ENCODE measurements at places on chromosomes 3 and 15.

DNA sequence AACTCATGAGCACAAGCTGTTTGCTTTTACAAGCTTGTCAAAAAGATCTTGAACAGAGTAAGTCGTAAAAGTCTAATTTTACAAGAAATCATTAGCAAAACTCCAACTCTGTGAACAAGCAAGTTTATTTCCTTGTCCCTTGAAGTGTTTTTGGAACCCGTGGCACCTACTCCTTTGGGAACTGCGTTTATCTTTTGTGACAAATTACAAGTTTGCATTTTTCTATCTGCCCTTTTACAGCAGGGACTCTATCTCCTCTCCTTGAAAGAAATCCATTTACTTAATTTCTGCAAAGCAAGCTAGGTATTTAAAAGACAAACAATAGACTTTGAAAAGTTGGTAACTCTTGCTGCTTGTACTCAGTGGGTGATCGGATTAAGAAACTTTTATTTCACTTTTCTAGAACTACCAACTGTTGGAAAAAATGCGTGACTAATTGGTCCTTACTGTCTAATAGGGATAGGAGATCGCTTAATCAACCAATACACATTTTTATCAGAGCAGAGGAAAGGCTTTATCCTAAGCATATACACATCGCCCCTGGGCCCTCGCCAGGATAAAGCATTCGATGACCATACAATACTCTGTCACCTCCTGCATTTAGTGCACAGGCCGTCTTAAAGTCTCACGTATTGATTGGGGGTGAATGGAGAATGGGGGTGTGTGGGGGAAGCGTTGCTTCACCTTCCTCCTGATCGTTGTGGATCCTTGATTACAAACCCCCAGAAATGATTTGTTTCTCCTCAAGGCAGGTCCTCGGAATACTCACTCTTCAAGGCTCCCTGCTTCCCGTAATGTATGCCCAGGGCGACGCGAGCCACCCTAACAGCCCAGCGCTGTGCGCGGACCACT is 1.7 kb downstream of the PRTG start:
- H3K27me3 ChIP-seq: peaks cover 61% of the 10 kb centered on the region
- H3K4me3 ChIP-seq: no peak overlapping the region
- no peak for DNase-seq
- H3K27ac ChIP-seq: no peak overlapping the region
- H3K36me3 ChIP-seq: no peaks in the 10 kb centered on the region

GRCh38 chr3:186784820-186785494 is 1.6 kb downstream of the EIF4A2 start:
- peaks cover 59% of the 10 kb centered on the region for H3K36me3 ChIP-seq
- peak overlapping the region; percentile 97 for H3K4me3 ChIP-seq
- no peaks in the 10 kb centered on the region for H3K27me3 ChIP-seq
- DNase-seq: peak; percentile 39
- H3K4me1 ChIP-seq: peaks cover 34% of the 10 kb centered on the region

GRCh38 chr15:69502470-69503045 is 49.9 kb downstream of the RPLP1 start:
- no peak for DNase-seq
- H3K27ac ChIP-seq: no peak overlapping the region

DNA sequence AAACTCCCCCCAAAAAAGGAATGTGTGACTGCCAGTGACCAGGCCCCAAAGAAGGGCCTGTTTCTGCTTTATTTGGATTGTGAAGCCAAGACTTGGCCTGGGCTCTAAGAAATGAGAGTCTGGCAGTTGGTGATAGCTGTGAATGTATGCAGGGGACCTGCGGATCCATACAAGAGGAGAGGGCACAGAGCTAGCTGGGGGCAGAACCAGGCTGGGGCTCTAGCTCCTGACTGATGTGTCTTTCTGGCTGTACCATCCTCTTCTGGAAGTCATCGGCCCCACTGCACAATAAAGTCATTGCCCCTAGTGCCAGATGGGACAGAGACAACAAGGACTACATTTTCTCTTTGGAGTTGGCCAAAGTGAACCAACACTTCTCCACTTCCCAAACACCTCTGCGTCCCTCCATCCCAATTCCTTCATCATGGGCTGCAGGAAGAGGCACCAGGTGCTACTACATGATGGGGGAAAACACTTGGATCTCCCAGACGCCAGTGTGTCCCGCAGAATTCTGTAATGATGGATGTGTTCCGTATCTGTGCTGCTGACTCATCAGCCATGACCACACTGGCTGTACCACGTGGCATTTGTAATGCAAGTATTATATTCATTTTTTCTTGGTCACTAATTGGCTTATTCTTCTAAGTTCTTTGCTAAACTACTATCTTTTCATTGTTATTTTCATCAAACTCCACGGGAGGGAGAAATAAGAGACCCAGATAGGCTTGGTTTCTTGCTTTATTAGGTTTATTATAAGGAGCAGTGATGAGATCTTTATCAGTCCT is 1.7 kb upstream of the PLA2G4F start:
- H3K4me1 ChIP-seq: peaks cover 11% of the 10 kb centered on the region
- H3K36me3 ChIP-seq: peaks cover 33% of the 10 kb centered on the region
- peak; percentile 88 for DNase-seq
- H3K4me3 ChIP-seq: no peak overlapping the region

GRCh38 chr3:115398506-115398905 is 224.8 kb upstream of the GAP43 start:
- H3K27me3 ChIP-seq: no peaks in the 10 kb centered on the region
- no peak overlapping the region for H3K27ac ChIP-seq
- no peak for DNase-seq

DNA sequence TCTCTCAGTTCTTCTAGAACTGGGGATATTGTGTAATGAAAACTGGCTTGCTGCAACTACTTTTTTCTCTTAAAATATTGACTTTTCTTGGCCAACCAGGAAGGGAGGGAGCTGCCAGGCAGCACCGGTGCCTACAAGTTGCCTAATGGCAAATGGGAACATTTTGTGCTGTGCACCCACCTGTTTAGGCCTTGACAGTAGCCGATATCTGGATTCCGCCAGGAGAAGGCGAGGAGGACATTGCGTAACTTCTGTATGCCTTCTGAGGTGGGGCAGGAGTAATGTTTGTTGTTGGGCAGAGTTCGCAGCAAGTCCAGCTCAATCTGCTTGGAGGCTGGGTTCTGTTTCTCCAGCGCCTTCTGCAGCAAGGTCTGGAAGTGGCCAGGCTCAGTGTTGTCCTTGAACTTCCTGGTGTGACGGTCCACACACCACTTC is 64.9 kb downstream of the TBC1D2B start:
- DNase-seq: no peak
- H3K36me3 ChIP-seq: peaks cover 35% of the 10 kb centered on the region
- H3K4me1 ChIP-seq: peaks cover 7% of the 10 kb centered on the region
- H3K27ac ChIP-seq: no peak overlapping the region

DNA sequence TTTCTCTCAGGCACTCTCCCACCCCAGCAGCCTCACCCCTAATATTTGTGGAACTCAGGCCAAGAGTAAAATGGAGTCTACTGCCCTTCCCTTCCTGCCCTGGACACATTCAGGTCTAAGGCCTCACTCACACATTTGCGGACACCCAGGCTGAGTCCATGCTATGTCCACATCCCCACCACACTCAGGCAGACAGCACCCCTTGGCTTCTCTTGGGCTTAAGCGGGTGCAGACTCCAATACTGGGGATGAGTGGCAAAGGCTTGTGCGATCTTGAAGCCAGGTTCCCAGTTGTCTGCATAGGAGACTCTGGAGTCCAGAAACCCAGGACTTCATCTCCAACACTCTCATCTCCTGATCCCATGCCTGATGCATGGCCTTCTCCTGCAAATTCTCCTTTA is 17.5 kb upstream of the CFAP100 start:
- H3K27me3 ChIP-seq: 0 out of 2 replicates have a peak, but pooled peaks cover 10% of the 10 kb centered on the region
- no peak for DNase-seq
- H3K4me3 ChIP-seq: no peak overlapping the region
- no peaks in the 10 kb centered on the region for H3K4me1 ChIP-seq

DNA sequence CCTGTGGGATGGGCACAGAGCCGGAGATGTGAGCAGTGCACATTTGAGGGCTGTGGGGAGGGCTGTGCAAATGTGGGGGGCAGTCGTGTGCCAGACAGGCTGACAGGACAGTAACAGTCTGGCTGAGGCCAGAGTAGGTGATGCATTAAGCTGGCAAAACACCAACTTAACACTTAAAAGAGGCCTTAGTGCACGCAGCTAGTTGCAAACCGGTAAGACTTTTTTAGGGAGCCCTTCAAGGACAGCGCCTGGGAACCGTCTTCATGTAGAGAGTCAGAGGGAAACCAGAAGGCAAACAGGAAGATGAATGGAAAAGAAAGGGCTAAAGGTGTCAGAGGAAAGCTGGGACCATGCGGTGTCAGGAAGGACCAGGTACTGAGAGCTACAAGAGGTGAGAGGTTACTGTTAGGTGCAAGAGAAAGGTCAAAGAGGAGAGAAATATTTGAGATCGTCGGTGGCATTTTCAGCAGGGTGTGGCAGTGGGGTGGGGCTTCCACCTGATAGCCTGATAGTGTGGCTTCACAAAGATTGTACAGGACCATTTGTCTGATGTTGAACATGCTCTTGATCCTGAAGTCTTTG is 30.0 kb upstream of the CHD2 start:
- H3K27ac ChIP-seq: no peak overlapping the region
- H3K27me3 ChIP-seq: no peaks in the 10 kb centered on the region

DNA sequence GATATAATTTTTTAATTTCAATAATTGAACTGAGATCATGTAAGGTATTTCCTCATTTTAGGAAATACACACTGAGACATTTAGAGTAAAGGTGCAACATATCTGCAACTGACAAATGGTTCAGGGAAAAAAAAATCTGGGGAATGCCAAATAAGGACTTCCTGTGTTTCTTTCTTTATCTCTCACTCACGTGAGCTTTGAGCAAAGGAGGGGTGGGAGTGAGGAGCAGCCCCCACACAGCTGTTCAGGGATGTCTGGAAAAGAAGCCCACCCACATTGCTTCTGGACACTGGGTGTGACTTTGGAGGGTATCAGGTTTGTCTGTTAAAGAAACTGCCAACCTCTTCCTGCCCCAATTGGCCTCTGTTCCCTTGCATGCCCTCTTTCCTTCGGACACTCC is 5.6 kb upstream of the TP63 start:
- H3K4me1 ChIP-seq: peaks cover 12% of the 10 kb centered on the region
- H3K27me3 ChIP-seq: no peaks in the 10 kb centered on the region
- DNase-seq: no peak
- H3K4me3 ChIP-seq: no peak overlapping the region
- no peaks in the 10 kb centered on the region for H3K36me3 ChIP-seq

- no peak overlapping the region for H3K27ac ChIP-seq
- no peak overlapping the region for H3K4me3 ChIP-seq
- H3K36me3 ChIP-seq: no peaks in the 10 kb centered on the region
- H3K27me3 ChIP-seq: no peaks in the 10 kb centered on the region
- H3K4me1 ChIP-seq: peaks cover 30% of the 10 kb centered on the region
Measured at GRCh38 chr3:189909573-189909972, 211.1 kb downstream of the P3H2 start.

GRCh38 chr3:13886593-13887129 is 6.8 kb upstream of the WNT7A start:
- no peak for DNase-seq
- H3K4me1 ChIP-seq: no peaks in the 10 kb centered on the region
- H3K4me3 ChIP-seq: no peak overlapping the region
- H3K27ac ChIP-seq: no peak overlapping the region
- H3K36me3 ChIP-seq: no peaks in the 10 kb centered on the region
- H3K27me3 ChIP-seq: peaks cover 35% of the 10 kb centered on the region

GRCh38 chr3:81841540-81841939 is 80.1 kb upstream of the GBE1 start:
- H3K27ac ChIP-seq: no peak overlapping the region
- no peaks in the 10 kb centered on the region for H3K27me3 ChIP-seq
- no peaks in the 10 kb centered on the region for H3K36me3 ChIP-seq
- H3K4me1 ChIP-seq: no peaks in the 10 kb centered on the region
- H3K4me3 ChIP-seq: no peak overlapping the region

- no peak overlapping the region for H3K4me3 ChIP-seq
- no peak overlapping the region for H3K27ac ChIP-seq
- H3K4me1 ChIP-seq: peaks cover 8% of the 10 kb centered on the region
- no peak for DNase-seq
- H3K27me3 ChIP-seq: no peaks in the 10 kb centered on the region
Measured at GRCh38 chr3:24578951-24579421, 84.3 kb upstream of the THRB start.

GRCh38 chr15:81480645-81481053 is 106.6 kb upstream of the TMC3 start:
- no peak overlapping the region for H3K27ac ChIP-seq
- no peak overlapping the region for H3K4me3 ChIP-seq
- H3K4me1 ChIP-seq: no peaks in the 10 kb centered on the region
- DNase-seq: peak; percentile 68
- H3K27me3 ChIP-seq: 0 out of 2 replicates have a peak, but pooled peaks cover 4% of the 10 kb centered on the region
- no peaks in the 10 kb centered on the region for H3K36me3 ChIP-seq

- peak; percentile 21 for DNase-seq
- H3K4me3 ChIP-seq: no peak overlapping the region
- H3K36me3 ChIP-seq: no peaks in the 10 kb centered on the region
- no peak overlapping the region for H3K27ac ChIP-seq
Measured at GRCh38 chr3:56870436-56870835, 68.7 kb upstream of the ARHGEF3 start.

DNA sequence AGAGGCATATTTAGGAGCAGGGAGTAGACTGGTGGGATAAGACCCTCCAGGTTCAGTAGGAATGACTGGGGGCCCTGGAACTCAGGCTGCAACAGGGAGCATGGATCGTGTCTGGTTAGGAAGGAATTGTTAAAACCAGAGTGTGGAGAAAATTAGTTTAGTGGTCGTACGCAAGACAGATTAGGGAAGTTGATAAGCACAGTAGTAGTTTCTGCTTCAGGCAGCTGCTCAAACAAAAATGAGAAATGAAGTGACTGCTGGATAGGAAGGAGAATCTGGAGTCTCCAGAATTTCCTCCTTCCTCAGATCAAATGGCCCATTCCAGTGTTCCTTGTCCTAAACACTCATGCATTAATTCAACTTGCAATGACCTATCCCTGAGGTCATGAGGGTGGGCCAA is 11.2 kb downstream of the MYD88 start:
- H3K36me3 ChIP-seq: no peaks in the 10 kb centered on the region
- H3K27ac ChIP-seq: no peak overlapping the region
- DNase-seq: no peak
- H3K27me3 ChIP-seq: no peaks in the 10 kb centered on the region
- H3K4me1 ChIP-seq: peaks cover 19% of the 10 kb centered on the region

DNA sequence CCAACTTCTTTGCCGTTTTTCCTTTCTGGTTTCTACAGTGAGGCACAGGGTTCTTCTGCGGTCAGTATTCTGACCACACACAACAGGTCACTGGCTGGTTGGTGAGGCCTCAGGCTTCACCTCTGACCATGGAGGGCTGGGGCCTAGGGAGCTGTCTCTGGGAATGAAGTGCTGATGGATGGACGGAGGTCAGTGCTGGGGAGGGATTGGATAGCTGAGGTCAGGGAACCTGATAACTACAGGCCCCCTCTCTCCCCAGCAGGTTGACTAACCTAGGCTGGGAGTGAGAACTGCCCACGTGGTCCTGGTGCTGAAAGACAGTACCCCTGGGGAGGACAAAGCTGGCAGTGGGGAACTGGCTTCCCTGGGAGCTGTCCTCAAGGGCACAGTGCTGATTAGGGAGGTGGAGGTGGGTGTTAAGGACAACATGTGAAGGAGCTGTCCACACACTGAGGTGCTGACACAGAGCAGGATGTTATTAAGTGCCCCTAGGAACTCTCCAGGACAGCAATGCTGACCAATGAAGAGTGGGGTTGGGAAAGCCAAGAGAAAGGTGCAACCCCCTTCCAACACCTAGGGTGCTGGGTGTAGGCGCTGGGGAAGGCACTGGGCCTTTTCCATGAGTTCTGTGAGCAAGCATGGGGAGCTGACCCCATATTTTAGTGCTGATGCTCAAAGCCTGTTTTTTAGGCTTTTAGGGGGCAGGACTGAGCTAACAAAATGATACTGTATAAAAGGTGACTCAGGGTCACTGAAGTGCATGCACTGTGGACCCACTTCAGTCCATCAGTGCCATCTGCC is 45.2 kb downstream of the ATP2B2 start:
- no peak overlapping the region for H3K27ac ChIP-seq
- H3K4me1 ChIP-seq: no peaks in the 10 kb centered on the region
- no peak overlapping the region for H3K4me3 ChIP-seq
- peak; percentile 71 for DNase-seq
